ENCODE measurements at places on chromosomes 2 and 18. TPM values are rescaled to one million over a fixed set of nuclear protein-coding genes. Genes with fewer than 3 reads are reported as not detected.

SLC35G4 gene
- total RNA-seq = not detected

CCDC74B gene
- 4.2 TPM for total RNA-seq

ACAA2 gene
- 49.3 TPM for total RNA-seq

UPP2 gene
- not detected for total RNA-seq

DCC gene
- total RNA-seq = not detected

TMEM182 gene
- 4.4 TPM for total RNA-seq

MROH2A gene
- total RNA-seq = 0.12 TPM

CEBPZOS gene
- 39.8 TPM for total RNA-seq

PCARE gene
- not detected for total RNA-seq

CPO gene
- not detected for total RNA-seq

TBR1 gene
- 0.07 TPM for total RNA-seq

UGT1A5 gene
- total RNA-seq = 0.13 TPM

ASIC4 gene
- total RNA-seq = 0.09 TPM

ARHGAP28 gene
- total RNA-seq = not detected

NDC80 gene
- total RNA-seq = 14.3 TPM

MAL gene
- 0.20 TPM for total RNA-seq

PTCD3 gene
- 111 TPM for total RNA-seq

GLS gene
- 152 TPM for total RNA-seq

MOGAT1 gene
- not detected for total RNA-seq

ATP8B1 gene
- 6.8 TPM for total RNA-seq

LINC00305 gene
- not detected for total RNA-seq

POLR1A gene
- total RNA-seq = 21.7 TPM

Measured in A549 treated with Hydrocortisone at 1 μM for 4 hours (cell line).